ENCODE measurements at places on chromosomes 2 and 18. TPM values are rescaled to one million over a fixed set of nuclear protein-coding genes. Genes with fewer than 3 reads are reported as not detected.

DNA sequence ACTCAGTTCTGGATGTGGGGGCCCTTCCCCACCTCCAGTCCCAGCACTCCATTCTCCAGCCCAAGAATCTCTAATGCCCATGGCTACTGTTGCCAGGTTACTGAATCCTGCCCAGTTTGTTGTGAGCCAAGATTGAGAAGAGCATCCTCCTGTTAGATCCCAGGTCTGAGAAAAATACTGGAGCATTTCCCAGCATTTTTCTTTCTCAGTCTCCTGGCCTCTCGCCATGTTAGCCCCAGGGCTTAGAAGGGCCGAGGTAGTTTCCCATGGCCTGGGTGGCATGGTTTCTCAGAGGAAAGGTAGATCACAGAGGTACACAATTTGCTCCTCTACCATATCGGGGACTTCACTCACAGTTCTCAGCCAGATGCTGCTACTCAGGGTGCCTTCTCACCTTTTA is 135.7 kb downstream of the OTX1 start:
- no peak for DNase-seq

GRCh38 chr2:50196775-50197480 is 835.0 kb downstream of the NRXN1 start:
- no peak for DNase-seq

- no peak for DNase-seq
These were observed 322.1 kb downstream of the LRRTM1 start for GRCh38 chr2:79982445-79982844.

DNA sequence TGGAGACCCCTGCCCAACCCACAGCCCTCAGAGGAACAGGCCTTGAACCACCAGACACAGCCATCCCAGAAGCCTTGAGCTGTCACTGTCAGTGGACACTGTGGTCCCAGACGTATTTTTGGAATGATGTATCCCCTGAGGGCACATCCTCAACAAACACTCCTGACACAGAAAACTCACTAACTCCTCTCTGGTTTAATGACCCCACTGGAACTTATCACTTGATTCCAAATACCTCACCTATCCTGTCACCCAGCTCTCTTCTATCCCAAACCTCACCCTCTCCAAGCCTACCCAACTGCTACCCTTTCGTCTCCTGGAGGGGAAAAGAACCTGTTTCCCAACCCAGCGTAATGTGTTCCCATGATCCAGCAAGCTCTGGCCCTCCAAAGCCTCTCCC is 111.6 kb downstream of the MREG start:
- no peak for DNase-seq

ITGA6 gene
- 44.7 TPM for total RNA-seq

FAM228A gene
- total RNA-seq, result 0.22 TPM

DNA sequence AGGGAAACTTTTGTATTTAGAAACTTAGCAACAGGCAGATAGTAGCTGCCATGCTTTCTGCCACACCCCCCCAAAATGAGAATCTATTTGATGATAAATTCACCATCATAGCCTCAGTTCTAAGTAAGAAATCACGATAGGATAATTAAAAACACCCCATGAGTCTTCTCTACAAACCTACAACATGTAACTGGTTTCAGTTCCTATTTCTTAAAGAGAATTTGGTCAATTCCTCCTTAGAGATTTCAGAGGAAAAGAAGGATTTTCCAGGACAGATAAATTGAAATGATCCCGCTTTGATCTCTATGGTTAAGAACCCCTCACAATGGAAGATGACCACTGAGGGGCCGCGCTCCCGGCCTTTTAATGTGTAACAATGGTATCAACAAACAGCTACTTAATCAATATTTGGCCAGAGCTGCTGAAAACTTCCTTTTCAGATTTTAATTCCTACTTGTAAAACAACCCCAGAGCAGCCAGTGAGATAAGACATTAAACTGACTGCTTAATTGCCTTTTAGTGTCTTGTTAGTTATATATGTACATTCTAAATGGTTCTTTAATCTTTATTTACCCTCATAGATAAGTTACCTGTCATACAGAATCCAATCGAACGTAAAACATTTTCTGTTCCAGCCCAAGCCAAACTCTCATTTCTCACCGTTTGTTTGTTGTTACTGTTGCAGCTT is 10.1 kb downstream of the PAX3 start:
- DNase-seq, result no peak

FOXI3 gene
- total RNA-seq, result not detected

GRCh38 chr2:15363734-15364133 is 197.4 kb downstream of the NBAS start:
- DNase-seq, result no peak

HOXD12 gene
- not detected for total RNA-seq

GRCh38 chr2:4732560-4732959 is 959.6 kb upstream of the SOX11 start:
- no peak for DNase-seq

DNA sequence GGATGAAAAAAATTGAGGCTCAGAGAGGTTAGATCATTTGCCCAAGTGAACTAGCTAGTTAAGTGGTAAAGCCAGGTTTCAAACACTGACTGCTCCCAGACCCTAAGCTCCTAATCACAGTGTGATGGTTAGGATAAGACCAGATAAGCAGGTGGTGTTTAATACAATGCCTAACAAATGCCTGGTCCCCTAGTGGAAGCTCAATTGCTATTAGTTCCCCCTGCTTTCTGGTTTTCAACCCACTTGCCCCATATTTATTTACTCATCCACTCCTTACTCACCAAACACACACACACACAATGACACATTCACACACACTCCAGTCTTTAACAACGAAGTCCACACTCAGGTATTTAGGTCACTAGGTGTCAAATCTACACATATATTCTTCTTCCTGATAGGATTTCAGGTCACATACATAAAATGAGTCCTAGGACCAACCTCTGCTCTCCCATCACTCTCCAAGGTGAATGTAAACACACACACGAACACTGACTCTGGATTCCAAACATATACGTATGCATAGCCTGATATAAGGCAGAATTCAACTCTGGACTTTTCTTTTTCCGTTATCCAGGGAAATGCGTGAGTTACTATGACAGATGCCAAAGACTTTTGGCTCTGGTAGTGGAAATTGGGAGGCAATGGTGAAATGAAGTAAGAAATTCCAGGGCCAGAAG is 73.6 kb upstream of the TSPYL6 start:
- DNase-seq, result no peak

CAVIN2 gene
- total RNA-seq, result 109 TPM

SIX3 gene
- total RNA-seq, result not detected

GRCh38 chr2:158984604-158985135 is 16.2 kb downstream of the TANC1 start:
- DNase-seq, result no peak

GRCh38 chr18:68288408-68288807 is 426.5 kb downstream of the TMX3 start:
- DNase-seq, result no peak
